ENCODE measurements at places on chromosomes 1 and 21.

DNA sequence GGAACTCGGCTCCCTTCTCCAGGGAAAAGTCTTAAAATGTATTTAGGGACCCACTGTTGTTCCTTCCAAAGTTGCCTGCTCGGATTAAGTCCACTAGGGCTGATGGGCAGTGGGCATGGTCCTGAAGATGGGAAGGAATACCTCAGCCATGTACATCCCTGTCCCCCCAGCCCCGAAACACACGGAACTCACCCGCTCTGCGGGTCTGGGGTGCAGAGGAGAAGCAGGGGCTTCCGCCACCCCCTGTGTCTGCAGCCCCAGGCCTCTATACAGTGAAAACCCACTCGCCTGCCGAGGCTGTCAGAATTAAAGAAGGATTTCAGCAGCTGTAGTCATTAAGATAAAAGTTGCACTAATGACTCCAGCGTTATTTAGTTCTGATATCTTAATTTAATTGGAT, 212.6 kb upstream of the VAMP3 start:
- DNase-seq: no peak

DNA sequence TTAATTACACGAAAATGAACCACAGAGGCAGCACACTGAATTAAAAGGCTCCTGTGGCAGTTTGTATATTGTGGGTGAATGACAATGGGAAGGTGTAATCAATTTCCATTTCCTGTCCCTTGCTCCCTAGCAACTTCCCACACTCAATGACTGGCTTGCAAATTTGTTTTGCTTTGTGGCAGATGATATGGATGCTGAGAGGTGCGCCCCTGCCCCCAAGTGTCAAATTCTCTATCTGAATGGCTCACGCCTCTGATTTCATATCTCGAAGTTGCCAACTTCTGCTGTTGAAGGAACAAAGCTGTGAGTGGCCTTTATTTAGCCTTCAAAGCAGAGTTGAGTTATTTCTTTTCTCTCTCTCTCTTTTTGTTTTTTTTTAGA, 86.0 kb downstream of the FOXD2 start:
- no peak for DNase-seq

- DNase-seq: no peak
Observed at GRCh38 chr1:167927046-167927754, 9.3 kb upstream of the DCAF6 start.

GRCh38 chr1:48470481-48470855, 1.5 kb downstream of the SPATA6 start:
- DNase-seq: no peak

DNA sequence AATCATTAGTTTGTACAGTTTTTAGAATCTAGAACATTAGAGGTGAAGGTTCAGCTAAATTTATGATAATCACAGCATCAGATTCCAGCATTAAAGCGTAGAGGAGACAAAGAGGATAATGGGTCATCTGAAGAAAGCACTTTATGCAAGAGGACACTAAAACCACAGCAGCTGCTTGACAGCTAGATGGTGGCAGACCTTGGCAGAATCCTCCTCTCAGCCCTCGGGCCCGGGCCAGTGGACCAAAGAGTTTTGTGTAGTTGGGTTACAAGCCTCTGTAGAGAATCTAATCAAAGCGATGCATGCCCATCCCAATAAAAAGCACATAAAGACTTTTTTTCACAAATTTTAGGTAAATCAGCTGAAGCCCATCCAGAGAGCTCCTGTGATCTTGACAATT, 59.4 kb downstream of the AK5 start:
- DNase-seq: no peak

DNA sequence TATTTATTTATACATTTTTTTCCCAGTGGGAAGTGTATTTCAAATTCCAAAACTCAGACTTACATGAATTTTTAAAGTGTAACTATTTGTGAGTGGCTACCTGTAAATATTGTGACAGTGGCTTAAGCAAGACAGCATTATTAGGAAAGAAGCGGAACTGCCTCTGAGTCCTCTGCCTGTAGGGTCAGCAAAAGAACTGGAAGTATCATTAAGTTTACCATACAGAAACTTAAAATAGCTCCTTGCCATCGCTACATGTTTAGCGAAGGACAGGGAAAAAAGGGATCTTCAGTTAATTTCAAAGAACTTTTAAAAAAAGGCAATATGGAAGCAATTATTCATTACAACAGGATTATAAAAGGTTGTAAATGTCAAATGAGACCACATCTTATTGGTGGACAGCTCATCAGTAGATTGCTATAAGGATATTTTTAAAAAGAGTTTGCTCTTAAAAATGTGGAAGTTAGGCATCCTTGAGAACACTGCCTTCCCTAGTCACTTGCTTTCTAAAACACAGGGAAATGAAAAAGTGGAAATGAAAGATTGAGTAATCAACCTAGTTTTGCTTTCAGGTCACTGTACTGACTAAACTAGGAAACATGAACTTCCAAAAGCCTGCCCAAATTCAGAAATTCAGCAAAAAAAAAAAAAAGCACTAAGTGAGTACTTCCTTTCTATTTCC, 39.2 kb downstream of the NSL1 start:
- DNase-seq: no peak

DNA sequence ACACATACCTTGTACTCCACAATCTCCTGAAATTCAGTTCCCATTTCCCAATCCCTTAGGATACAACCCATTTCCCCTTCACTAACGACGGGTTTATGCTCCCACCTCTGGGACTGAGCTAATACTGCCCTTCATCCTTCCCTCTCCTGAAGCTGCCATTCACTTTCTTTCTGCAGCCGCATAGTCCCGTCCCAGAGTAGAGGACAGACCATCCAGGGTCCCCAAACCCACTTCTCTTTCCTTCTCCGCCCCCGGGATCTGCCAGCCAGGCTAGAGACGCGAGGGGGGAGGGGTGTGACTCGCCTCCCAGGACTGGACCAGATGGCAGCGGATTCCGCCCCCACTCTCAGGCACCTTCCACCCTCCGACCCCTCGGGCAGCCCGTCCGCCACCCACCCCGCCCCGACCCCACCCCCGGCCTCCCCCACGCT, 679 bp downstream of the ABL2 start:
- no peak for DNase-seq

GRCh38 chr1:111832521-111833155, 76.9 kb downstream of the DDX20 start:
- DNase-seq: no peak

DNA sequence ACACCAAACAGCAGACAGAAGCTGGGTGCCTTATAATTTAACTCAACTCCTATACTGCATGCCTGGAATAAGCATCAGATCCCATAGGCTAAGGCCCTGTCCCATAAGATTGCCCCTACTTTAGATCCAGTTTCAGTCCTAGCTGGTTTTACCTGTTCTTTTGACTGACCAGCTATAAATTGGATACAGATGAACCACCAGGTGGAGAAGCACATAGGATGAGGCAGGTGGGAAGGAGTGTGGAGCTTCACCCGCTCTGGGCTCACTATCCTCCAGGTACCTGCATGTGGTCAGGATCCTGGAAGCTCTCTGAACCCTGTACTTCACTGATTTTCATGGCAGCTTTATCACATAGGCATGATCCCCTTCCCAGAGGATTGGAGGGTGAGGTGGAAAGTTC, 51.3 kb downstream of the MAST2 start:
- no peak for DNase-seq

DNA sequence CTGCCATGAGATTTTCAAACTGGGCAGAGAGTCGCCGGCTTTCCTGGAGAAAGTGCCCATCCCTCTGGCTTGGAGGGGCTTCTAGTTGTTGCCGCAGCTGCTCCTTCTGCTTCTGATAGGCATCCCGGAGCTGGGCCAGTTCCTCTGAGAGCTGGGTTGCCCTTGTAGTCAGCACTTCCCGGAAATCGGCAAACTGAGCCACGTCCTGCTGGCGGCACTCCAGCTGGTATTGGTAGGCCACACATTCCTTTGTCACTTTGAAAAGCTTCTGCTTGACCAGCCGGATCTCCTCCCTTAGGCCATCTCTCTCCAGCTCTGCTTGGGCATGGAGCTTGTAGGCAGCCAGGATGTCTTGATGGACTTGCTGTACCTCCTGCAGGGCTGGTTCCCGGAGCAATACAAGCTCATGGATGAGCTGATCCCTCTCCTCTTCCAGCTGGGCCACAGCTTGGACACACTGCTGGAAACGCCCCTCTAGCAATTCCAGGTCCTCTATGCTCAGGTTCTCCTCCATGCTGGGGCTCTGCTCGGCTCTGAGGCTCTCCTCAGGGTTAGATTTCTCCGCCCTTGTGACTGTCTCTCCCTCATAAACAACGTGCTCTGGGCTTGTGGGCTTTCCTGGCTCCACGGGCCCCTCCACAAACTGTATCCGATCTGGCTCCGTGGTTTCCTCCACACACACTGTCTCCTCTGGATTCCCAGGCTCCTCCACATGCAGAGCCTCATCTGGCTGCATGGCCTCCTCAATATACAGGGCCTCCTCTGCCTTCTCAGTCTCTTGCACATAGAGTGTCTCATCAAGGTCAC, 7.3 kb downstream of the SYNC start:
- no peak for DNase-seq

DNA sequence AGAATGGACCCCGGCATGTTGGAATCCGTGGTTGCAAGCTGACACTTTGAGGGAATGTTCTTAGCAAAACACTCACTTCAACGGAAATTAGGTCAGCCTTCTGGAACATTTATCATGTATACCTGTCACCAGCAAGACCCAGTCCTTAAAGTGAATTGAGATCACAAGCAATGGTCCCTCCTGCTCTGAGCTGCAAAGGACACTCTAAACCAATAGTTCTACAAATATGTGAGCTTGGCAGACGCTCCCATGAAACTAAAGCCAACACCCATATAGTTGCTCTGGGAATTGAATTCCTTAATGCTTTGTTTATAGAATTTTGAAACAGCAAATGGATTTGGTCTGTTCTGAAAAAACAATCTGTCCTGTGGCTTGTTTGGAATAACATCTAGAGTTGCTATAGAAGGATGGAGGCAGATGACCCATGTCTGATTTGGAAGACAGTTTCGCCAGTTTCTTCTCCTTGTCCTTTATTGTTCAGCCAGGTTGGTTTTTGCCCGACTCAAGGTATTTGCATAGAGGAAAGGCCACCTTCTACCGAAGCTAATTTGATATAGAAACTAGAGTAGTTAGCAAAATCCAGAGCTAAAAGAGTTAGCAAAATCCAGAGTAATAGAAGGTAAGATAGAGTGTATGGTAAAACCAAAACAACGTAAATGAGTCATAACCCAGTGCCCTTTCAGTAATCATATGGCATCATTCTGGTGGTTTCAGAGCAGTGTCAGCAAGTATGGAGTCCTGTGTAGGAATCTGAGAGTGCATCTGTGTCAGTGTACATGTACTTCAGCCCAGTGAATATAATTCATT, 236.2 kb downstream of the NFIA start:
- no peak for DNase-seq

DNA sequence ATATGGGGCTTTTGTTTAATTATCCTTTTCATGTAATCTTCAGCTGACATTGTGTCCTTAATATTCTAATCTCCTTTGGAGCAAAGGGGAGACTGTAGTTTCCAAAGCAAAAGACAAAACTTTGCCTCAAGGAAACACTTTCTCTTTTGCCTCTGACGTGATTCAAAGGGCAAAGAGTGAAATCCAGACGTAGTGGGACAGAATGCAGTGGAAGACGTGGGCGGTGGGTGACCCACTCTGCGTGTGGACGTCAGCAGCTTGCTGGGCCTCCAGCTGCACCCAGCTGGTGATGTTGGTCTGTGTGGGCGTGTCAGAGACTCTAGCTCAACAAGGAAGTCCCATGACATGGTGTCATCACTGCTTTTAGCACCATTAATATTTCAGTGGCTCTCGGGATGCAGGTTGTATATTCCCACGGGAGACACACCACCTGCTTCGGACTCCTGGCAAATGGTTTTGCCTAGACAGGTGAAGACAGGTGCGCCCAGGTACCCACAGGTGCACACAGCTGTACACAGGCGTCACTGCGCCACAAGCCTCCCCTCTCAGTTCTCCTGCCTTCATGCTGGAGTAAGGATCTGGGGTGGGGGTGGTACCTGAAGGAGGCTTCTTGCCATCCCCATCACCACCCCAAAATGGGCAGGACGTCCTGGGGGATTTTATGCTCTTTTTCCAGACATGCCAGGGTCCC, 292.1 kb upstream of the VAMP3 start:
- DNase-seq: no peak

GRCh38 chr1:59768792-59769735, 45.7 kb upstream of the HOOK1 start:
- no peak for DNase-seq

- DNase-seq: no peak
Observed at GRCh38 chr1:58786184-58786926, 2.5 kb upstream of the JUN start.

DNA sequence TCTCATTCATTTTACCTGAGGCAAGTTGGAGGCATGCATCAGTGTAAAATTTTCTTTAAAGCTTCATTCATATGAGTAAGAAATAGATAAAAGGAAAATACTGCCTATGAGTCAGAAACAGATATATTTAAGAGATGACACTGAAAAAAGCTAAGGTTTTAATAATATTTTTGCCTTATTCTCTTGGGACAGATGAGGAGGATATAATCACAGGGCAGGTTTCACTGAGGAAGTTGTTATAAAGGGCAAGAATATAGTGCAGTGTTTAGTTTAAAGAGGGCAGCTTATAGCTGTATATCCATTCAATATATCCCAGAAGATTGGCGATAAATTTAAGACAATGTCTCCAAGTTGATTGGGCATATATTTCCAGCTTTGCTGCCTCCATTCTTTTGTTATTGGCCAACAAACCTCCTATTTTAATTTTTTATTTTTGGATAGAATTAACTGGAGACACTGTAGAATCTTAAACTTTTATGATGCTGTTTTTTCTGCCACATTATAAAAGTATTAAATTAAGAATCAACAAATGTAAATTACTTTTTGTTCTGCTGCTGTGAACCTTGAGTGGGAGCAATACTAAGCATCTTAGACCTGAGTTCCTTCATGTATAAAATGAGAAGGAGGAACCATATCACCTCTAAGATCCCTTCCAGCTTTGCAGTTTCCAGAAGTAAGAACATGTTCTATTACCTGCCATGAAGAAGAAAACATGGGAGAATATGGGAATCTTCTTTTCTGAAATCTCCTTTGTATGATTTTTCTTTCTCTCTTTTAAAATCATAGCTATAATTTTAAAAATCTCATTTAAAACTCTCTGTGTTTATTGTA, 171.6 kb downstream of the S1PR1 start:
- DNase-seq: no peak

- DNase-seq: no peak
Observed at GRCh38 chr1:27298632-27299384, 23.2 kb upstream of the TMEM222 start.
